Cerebellum (tissue), 4 donors: ENCODE measurements at places on chromosomes 12 and 14. TPM values are rescaled to one million over a fixed set of nuclear protein-coding genes. Genes with fewer than 3 reads are reported as not detected.

Gene SPIC
- total RNA-seq = not detected

Gene TEX52
- total RNA-seq = not detected

Gene MYF5
- total RNA-seq = not detected

Gene MYF6
- 0.64 TPM for total RNA-seq

Gene TDG
- 42.9 TPM for total RNA-seq

Gene HRK
- total RNA-seq = 2.0 TPM

Gene NAA25
- total RNA-seq = 41.8 TPM

Gene ST8SIA1
- total RNA-seq = 67.5 TPM

Gene JPH4
- total RNA-seq = 33.3 TPM

Gene RERG
- 20.7 TPM for total RNA-seq

Gene SDSL
- 1.7 TPM for total RNA-seq

Gene CEP170B
- 13.3 TPM for total RNA-seq

Gene SIRT4
- total RNA-seq = 2.5 TPM

Gene ACSM4
- total RNA-seq = not detected

Gene RNASE4
- total RNA-seq = 2.6 TPM

Gene KLHL33
- total RNA-seq = 0.18 TPM

Gene ARHGEF40
- total RNA-seq = 27.2 TPM

Gene CLEC4A
- 0.27 TPM for total RNA-seq

Gene NPFF
- total RNA-seq = not detected

Gene SERPINA12
- total RNA-seq = not detected

Gene BICDL1
- 24.4 TPM for total RNA-seq

Gene DPF3
- total RNA-seq = 60.9 TPM

Gene AVPR1A
- 1.9 TPM for total RNA-seq

Gene CFAP54
- total RNA-seq = 21.2 TPM

Gene CAPZA3
- not detected for total RNA-seq

Gene AKAP3
- total RNA-seq = 1.6 TPM

Gene SYNDIG1L
- 0.73 TPM for total RNA-seq

Gene ANKRD33
- 0.09 TPM for total RNA-seq

Gene MYO1H
- 0.09 TPM for total RNA-seq

Gene GPR68
- total RNA-seq = 5.8 TPM

Gene LALBA
- total RNA-seq = not detected

Gene ULK1
- total RNA-seq = 16.2 TPM

Gene BCL11B
- 5.1 TPM for total RNA-seq

Gene LRP1-AS
- total RNA-seq = not detected
